NCI-H1092 (cell line): ENCODE measurements at places on chromosomes 16 and 17.

DNA sequence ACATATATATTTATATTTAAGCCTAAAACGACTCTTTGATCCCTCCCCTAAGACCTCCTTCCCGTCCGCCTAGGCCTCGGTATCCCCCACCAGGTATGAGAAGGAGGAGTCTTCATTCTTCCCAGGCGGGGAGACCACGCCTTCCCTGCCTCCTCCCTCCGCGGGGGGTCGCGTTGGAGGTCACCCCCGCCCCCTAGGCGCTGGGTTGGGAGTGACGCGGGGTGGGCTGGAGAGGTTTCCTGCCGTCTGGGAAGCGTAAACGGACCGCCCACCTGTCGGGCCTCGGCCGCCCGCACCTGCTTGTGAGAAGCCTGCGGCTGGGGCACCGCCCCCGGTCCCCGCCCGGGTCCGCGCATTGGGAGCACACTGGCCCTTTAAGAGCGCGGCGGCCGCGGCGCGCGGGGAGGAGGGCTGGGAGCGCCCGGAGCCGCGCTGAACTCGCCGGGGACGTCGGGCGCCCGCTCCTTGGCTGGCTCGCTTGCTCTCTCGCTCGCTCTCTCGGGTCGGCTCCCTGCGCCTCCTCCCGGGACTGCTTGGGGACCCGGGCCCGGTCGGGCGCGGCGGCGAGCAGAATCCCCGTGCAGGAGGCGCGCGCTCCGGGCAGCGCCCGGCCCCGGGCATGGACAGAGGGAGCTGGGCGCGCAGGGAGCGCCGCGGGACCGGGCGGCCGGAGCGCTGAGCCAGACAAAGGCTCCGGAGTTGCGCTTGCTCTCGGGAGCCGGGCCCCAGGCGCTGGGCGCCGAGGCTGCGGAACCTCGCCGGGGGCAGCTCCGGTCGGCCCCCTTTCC is at the start of gene MMP15:
TSS of gene MMP15 (plus strand) at position 404 of the 788 bp plus-strand sequence. CDS start 597 bp downstream, outside the sequence.
- no peak for DNase-seq

DNA sequence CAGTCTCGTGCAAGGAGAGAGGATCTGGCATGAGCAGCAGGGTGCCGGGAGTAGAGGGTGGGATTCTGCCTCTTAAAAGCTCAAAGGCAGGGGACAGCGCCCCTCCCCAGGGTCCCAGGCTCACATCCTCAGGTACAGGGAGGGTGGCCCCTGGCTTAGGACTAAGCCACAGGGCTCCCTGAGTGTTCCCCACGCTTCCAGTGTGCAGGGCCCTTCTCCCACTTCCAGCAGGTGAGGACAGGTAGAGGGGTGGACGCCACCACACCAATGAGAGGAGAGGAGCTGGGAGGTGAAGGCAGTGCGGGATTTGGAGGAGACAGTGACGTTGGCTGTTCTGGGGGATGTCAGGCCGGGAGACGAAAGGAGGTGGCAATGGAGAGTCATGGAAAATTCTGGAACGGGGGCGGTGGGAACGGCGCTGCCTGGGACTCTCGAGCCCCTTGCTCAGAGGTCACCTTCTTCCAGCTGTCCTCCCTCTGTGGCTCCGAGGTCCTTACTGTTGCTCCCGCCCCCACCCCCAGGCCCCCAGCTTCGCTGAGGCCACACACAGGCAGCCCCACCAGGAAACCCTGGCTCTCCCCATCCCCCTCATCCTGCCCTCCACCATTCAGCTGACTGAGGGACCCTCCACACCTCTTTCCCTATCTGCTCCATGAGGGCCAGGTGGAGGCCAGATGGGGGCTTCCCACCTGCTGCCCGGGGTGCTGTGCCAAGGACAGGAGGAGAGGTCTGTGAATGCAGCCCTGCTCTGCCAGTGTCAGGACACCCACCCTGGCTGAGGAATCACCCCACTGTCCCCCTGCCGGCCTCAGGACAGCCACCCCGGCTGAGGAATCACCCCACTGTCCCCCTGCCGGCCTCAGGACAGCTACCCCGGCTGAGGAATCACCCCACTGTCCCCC is 57.7 kb upstream of the ACSF3 start:
- DNase-seq = no peak

GRCh38 chr17:4167786-4168185 is 24.8 kb downstream of the CYB5D2 start:
- no peak for DNase-seq

GRCh38 chr16:35510701-35511100 is 2051.3 kb downstream of the TP53TG3F start:
- DNase-seq = no peak

GRCh38 chr17:57537524-57538410 is 207.3 kb downstream of the CCDC182 start:
- DNase-seq = no peak

- no peak for DNase-seq
Measured at GRCh38 chr16:5042574-5043171, 8.9 kb upstream of the NAGPA start.

DNA sequence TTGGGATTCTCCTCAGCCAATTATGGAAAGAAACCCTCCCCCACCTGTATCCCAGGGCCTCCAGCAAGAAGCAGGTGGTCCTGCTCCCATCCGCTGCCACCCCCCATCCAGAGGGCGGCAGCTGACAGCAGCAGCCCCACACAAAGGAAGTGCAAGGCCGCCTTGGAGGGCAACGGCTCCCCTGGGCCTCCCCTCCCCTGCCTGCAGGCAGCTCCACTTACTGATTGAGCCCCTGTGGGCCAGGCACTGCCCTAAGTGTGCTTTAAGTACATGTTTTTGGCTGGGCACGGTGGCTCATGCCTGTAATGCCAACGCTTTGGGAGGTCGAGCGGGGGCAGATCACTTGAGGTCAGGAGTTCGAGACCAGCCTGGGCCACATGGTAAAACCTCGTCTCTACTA is 257.6 kb downstream of the PARN start:
- no peak for DNase-seq

GRCh38 chr16:51982715-51983680 is 563.9 kb downstream of the TOX3 start:
- DNase-seq = peak; percentile 79

DNA sequence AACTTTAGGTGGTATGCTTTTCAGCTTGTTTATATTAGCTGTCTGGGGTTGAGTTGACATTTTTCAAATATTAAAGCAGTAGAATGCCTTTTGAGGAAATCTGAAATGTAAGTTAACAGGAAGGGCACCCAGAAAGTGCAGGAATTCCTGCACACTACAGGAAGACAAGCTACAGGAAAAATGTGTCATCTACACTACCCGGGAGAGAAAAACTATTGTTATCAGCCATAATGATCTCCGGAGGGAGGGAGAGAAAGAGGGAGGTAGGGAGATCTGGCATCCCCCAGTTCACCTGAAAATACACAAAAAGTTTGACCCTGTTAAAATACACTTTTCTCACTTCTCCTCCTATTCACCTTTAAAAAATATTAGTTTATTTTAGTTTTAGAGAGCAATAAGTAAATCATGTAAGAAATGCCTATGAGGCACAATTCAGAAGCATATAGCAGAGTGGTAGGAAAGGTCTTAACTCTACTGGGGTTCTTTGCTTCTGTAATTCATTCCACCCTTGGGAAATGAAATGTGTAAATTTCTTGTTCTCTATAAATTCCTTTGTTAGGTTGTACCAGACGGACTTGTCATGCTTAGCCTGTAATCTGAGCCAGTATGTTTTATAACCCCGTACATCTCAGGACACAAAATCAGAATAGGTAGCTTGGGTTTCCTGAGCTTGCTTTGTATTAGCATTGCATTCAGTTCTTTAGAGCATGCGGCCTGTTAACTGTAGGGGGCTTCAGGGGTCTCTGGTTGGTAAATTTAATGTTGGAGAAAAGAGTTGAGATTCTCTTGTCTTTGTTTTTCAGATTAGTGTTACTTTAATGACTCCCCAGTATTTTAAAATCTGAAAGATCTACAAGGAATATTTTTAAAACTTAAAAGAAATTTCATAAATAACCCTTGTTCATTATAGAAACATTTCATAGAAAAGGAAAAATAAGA is 3.3 kb downstream of the MAP2K6 start:
- no peak for DNase-seq

DNA sequence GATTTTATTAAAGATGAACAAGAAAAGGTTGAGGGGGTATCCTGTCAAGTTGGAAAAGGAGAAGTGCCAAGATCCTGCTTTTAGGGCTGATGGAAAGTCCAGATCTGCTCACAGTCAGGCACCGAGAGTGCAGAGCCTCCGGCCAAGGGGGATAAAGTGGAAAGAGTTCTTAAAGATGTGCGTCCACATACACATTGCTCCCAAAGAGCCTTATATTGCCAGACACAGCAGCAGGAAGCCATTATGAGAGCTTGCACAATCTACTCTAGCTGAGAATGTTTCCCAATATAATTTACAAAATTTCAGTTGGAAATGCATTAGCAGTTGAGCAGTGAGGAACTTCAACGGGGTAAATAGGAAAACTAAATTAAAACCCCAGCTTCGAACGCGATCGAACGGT is 95.6 kb downstream of the SALL1 start:
- no peak for DNase-seq

GRCh38 chr17:13940858-13941665 is 128.2 kb upstream of the COX10 start:
- no peak for DNase-seq

DNA sequence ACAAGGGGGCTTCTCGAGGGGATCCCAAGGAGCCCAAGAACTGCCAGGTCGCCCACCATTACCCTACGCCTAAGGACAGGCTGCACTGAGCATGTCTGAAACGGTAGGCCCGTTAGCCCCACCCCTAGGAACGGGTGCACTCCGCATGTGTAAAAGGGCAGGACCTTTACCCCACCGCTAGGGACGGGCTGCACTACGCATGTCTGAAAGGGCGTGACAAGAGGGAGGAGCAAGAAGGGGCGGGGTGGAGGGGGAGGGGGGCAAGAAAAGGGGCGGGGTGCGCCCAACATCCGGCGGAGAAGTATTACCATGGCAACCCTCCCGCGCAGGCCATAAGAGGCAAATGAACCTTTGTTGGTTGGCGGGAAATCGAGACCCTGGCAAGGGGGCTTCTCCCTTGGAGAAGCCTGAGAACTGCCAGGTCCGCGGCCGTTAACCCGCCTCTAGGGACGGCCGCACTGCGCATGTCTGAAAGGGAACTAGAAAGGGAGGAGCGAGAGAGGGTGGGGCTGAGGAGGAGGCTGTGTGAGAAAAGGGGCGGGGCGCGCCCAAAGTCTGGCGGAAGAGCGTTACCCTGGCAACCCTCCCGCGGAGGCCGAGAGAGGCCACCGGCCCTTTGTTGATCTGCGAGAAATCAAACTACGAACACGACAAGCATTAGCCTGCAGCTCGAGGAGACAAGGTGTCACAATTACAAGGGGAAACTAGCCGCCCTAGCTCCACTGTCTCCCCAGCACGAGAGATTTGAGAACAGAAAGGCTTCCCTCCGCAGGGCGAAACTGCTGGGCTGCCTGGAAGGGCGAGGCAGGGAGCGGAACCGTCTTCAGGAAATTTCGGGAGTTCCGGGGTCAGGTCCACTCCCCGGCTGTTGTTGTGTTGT is 2046.8 kb downstream of the TP53TG3F start:
- DNase-seq = no peak

DNA sequence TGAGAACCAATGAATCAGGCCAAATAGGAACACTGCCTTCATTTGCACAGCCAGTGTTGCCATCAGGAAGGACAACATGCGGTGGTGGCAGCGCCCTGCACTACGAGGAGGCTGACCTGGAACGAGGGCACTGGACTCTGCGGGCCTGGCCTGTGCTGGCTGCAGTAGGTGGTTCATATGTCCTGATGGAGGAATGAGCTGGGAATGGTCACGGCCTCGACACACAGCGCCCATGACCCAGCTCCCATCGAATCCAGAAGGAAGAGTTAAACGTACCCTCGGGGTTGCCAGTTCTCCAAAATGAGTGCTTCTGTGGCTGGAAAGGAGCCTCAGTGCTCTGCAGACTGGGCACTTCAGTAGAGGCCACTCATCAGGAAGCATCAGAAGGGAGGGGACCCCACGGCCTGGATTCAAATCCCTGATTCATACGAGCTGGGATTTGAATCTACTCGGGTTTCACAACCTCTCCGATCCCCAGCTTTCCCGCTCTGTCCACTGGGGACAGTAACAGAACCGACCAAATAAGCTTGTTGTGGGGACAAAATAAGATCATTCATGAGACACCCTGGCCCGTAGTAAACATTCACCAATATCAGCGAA is 85.5 kb downstream of the ZDHHC7 start:
- DNase-seq = no peak

GRCh38 chr16:78235876-78236275 is 136.4 kb downstream of the WWOX start:
- DNase-seq = no peak

DNA sequence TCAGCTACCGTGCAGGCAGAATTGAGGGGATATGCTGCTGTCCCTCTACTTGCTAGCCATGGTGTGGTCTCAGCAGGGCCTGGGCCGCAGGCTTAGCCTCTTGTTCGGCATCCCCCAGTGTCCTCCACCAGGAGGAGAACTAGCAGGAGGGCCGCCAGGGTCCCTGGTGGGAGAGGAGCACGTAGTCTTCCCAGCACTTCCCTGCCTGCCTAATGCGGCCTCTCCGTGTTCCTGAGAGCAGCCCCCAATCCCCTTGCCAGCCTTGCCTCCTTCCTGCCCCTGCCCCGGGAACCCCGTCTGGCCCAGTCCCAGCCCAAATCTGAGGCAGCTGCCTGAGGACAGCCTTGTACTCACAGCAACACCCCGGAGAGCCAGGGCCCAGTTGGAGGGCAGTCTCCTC is 38.1 kb downstream of the PLD6 start:
- no peak for DNase-seq

DNA sequence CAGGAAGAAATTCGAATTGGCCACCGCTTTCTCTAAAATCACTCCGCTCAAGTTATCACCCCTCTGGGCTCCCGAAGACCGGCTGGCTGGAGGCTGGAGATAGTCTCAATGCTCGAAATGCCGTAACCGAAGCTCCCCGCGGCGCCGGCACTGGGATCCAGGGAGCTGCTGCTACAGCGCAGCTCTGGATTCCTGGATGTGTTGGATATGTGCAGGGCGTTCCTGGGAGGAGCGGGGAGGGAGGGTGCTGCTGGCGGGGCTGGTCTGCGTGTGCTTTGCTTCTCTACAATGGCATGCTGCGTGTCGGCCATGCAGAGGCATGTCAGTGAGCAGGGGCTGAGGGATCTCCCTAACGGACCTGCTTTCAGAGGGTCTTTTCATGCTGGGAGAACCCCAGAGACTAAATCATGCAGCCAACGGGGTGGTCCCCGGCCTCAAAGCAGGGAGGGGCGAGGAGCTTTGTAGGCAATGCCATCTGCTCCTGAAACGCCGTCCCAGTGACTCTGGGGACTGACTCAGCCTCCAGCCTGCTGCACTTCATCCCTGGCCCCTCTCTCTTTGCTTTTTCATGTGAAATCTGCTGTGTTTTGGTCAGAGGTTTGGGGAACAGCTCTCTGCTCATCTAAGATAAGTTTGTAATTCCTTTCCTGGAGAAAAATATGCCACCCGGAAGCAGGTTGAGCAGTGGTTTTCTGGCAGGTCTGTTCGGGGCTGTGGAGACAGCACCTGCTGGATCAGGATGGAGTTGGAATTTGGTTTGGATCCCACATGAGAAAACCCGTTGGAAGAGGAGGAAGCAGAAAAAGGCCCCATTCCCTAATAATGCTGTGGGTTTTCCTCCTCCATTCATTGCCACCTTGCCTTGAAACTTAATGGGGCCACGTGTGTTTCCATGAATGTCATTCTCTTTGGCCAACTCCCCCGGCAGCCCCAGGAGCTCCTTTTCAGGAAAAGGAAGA is 311.4 kb downstream of the SEC14L1 start:
- peak; percentile 44 for DNase-seq
